ENCODE measurements at places on chromosomes 2 and 18.

- DNase-seq: no peak
These were observed 52.1 kb downstream of the VIL1 start for GRCh38 chr2:218471036-218471435.

- DNase-seq: no peak
These were observed 267.1 kb downstream of the ICOS start for GRCh38 chr2:204203704-204204103.

- DNase-seq: no peak
These were observed 14.0 kb upstream of the YES1 start for GRCh38 chr18:825891-826585.

- DNase-seq: no peak
These were observed 24.6 kb upstream of the SPP2 start for GRCh38 chr2:234025891-234026401.

GRCh38 chr2:36507408-36507812 is 90.6 kb downstream of the FEZ2 start:
- DNase-seq: no peak

DNA sequence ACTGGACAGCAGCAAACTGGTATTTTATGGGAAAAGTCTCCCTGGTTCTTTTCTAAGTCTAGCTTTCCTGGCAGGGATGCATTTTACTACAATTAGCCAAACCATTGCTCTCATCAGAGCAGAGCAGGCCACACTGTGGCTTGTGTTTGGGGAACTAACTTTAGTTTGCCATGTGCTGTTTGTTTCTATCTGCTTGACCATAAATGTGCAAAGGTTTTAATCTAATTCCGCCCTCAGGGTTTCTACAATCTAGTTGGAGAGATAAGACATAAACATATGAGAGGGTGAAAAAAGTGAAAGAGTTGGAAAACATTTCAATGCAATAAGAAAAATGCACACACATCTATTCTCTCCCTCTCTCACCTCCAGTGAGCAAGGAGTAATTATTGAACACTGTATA is 86.9 kb upstream of the MAPK4 start:
- DNase-seq: no peak

DNA sequence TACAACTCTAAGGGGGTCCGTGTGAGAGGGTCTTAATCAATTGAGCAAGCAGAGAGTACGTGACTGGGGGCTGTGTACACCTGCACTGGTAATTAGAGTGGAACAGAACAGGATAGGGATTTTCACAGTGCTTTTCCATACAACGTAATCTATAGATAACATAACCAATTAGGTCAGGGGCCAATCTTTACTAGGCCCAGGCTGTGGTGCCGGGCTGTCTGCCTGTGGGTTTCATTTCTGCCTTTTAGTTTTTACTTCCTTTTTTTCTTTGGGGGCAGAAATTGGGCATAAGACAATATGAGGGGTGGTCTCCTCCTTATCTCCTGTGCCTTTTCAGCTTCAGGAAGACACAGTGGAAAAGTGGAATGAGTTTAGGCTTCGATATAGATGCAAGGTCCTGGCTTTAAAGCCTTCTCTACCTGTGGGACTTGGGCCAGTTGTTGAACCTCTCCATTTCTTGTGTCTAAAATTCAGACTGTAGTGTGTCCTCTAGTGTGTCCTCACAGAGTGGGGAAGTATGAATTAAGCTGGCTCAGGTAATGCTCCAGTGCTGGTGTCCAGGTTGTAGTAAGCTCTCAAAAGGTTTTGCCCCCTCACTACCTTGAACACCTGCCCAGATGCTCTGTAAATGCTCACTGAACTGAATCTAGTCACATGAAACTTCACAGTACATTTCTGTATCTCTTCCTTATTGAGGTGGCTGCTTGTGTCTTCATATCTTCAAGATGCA is 422.8 kb downstream of the SETBP1 start:
- no peak for DNase-seq

DNA sequence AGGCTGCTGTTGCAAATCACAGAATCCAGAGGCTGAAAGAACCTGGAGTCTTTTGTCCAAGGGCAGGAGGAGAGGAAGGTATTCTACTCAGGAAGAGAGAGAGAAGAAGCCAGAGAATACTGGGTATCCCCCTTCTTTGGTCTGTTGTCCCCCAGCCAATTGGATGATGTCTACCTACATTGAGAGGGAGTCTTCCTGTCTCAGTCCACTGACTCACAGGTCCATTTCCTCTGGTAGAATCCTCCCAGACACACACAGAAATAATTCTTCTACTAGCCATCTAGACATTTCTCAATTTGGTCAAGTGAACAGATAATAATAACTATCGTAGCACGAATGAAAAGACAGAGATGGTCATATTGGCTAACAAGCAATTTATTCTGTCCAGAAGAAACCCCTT is 416.4 kb upstream of the UBE2E3 start:
- no peak for DNase-seq

DNA sequence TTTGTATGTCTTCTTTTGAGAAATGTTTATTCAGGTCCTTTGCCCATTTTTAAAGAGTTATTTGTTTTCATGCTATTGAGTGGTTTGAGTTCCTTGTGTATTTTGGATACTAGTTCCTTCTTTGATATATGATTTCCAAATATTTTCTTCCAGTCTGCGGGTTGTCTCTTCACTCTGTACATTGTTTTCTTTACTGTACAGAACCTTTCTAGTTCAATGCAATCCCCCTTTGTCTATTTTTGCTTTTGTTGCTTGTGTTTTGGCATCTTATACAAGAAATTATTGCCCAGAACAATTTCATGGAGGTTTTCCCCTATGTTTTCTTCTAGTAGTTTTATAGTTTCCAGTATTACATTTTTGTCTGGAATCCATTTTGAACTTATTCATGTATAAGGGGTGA is 62.5 kb upstream of the ACVR1C start:
- no peak for DNase-seq

- DNase-seq: no peak
These were observed 24.4 kb downstream of the ABHD3 start for GRCh38 chr18:21680161-21680560.

DNA sequence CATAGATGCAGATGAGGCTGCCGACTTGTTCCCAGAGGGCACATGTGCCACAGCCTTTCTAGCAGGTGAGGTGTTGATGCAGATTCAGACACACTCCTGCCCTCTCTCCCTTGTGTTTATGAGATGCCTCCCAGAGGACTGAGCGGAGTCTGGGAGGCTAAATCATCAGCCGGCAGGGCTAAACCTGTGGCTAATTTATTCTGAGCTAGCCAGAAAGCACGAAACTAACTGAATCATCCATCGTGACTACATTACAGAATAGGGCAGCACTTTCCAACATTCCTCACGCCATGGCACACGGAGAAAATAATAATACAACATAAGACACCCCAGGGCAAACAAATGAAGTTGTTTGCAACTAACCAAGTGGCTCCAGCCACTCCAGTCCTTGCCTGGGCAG is 101.7 kb upstream of the FZD7 start:
- no peak for DNase-seq

GRCh38 chr18:21490748-21491147 is 109.8 kb downstream of the ESCO1 start:
- no peak for DNase-seq

DNA sequence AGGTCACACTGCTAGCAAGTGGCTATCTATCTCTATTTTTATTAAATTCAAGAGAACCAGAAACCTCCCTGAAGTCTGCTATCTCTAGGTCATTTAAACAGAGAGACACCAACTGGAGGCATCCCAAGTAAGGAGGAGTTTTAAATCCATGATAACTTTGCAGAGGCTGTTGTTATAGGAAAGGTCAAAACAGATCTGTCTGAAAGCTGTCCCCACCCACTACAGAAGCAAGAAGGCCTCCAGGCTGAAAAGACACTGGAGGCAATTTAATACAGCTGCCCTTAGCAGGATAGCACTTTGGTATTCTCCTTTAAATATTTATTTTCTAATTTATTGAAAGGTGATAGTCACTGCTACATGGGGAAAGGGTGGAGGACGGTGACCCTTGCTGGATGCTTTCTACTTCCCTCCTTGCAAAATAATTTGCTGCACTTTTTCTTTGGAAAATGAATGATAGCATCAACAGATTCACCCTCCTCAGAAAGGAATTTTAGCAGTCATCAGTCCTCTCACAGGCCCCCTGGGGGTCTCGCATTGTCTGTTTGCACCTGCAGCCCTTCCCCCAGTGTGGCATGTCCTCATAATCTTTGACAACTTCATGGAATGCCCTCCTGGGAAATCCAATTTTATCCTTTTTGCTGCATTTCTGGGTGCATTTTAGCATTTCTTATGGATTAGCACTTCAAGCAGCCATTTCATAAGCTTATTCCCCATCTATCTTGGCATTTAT is 429.5 kb upstream of the TNP1 start:
- DNase-seq: no peak

DNA sequence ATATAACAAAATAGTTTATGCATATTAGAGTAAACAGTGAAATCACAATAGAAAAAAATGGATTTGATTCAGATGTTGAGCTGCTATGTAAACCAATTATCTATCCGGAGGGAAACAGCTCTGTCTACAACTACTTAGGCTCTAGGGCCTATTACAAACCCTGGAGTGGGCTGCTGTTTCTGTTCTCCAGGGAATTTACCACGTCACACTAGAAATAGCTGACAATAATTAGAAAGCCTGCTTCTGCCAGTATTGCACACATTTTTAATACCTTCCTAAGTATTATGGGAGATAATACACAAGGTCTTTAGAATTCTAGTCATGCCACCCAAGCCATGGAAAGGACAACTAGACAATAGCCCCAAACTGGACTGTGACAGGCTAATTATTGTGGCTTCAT is 411.1 kb downstream of the FIGN start:
- DNase-seq: no peak

- DNase-seq: no peak
These were observed 113.8 kb upstream of the EPAS1 start for GRCh38 chr2:46183426-46183825.

DNA sequence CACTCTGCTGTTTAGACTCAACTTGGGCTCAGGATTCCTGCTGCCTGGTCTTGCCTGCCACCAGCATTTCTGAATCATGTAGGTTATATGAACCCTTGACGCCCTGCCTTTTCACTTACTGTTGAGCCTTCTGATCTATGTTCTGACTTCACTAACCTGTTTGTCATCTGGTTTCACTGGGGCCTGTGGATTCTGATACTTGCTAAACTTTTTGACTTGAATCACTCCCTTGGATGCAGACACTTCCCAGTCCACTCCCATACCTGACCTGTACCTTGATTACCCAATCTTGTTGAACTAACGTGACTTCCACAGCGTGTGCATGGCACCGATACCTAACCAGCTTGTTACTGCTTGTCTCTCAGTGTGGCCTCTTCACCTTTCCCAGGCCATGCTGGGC is 35.6 kb upstream of the SPAG16 start:
- DNase-seq: no peak

DNA sequence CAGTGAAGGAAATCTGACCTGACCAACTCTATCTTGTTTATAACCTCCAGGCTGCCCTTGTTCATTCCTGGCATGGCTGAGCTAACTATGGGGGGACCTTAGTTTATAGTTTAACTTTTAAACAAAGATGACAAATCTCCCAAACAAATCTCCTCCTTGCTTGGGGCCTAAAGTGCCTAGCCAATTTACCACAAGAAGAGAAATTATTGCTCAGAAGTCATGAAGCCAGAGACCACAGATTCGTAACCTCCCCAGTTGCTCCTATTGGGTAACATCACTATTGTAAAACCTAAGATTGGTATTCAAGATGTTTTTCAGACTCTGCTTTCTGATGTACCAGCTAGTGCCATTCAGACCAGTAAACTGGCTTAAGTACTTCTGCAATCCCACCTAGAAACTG is 649.4 kb upstream of the SLC8A1 start:
- DNase-seq: no peak

DNA sequence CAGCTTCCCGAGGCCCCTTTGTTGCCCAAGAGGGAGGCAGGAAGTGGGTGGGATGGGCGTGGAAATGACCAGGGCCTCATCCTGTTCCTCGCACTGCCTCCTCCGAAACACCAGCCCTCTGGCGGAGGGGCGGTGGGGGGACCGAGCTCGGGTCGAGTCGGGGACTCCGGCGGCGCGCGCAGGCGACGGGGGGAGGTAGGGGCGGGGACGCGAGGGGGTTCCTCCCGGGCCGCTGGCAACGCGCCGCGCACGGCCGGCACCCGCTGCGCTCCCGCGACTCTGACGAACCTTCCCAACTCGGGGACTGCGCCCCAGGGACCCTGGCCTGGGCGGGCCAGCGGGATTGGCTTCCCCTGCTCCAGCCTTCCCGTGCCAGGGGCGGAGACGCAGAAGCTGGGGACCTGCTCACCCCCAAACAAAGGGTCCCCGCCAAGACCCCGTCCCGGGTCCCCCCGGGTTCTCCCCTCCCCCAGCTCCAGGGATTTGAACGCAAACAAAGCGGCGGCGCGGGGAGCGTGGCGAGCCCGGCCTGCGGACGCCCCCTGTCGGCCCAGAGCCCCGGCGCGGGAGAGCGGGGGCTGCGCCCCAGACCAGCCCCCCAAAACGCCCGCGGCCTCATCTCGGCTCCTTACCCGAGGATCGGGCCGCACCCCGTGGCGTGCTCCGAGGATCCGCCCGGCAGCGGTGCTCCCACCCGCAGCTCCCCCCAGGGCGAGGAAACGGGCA is 1.2 kb downstream of the SEMA4C start:
- no peak for DNase-seq

GRCh38 chr2:207503234-207503633 is 26.5 kb upstream of the CREB1 start:
- no peak for DNase-seq

GRCh38 chr2:132951008-132951714 is 281.2 kb upstream of the LYPD1 start:
- DNase-seq: no peak

GRCh38 chr2:221203125-221203524 is 369.0 kb downstream of the EPHA4 start:
- DNase-seq: no peak

DNA sequence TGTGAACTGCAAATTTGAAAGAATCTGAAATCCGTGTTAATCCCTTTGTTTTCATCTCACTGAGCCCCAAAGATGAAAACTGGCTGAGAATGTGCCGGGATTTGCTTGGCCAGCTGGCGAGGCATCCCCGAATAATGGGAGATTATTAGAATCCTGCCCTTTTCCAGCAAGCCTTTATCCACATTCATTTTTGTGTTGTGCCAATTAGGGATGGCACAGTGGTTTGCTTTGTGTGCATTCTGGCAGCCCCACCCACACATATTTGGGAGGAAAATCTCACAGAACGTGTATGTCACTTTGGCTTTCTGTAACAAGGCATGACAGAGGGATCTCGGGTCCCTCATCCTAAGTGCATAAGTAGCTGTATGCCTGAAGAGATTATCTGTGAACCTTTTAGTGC is 405.8 kb upstream of the FAM98A start:
- no peak for DNase-seq

GRCh38 chr2:166651080-166651675 is 157.1 kb upstream of the SCN7A start:
- DNase-seq: no peak
